ENCODE measurements at places on chromosomes 6 and 20.
A peak's percentile ranks its signal among the peaks of the same experiment; 100 is the strongest.

GRCh38 chr6:121886223-121886830, 450.9 kb downstream of the GJA1 start:
- no peak for DNase-seq

DNA sequence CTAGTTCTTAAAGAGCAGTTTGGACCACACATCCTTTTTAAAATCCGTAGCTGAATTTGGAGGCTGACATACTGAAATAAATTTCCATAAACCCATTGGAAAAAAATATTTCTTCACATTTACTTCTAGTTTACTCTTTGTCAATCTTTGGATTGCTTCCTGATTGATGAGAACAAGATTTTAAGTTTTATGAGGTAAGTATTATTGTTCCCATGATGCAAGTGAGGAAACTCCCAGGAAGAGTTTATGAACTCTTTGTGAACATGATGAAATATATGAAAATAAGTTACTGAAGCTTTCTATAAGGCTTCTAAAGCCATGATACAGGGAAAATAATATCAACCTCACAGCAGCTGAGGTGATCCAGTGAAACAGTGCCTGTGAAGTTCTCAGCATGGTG, 320.0 kb downstream of the GJA1 start:
- no peak for DNase-seq

- no peak for DNase-seq
Measured at GRCh38 chr6:166486536-166486880, 100.0 kb downstream of the RAMACL start.

DNA sequence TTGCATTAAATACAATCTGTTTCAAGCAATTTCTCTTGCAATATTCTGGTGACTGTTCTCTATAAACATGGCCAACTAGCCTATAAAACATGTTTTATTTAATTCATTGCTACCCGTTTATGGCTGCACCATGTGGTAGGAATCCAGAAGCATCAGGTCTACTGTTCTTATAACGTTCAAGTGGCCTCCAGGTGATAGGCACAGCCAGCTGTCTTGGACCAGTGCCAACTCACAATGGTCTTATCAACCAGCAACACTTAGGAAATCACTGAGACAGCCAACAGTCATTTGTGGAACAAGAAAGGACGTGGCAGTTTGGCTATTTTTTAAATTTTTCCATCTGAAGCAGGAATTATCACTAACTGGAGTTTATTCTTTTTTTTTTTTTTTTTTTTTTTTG, 193.6 kb downstream of the NKAIN2 start:
- no peak for DNase-seq

DNA sequence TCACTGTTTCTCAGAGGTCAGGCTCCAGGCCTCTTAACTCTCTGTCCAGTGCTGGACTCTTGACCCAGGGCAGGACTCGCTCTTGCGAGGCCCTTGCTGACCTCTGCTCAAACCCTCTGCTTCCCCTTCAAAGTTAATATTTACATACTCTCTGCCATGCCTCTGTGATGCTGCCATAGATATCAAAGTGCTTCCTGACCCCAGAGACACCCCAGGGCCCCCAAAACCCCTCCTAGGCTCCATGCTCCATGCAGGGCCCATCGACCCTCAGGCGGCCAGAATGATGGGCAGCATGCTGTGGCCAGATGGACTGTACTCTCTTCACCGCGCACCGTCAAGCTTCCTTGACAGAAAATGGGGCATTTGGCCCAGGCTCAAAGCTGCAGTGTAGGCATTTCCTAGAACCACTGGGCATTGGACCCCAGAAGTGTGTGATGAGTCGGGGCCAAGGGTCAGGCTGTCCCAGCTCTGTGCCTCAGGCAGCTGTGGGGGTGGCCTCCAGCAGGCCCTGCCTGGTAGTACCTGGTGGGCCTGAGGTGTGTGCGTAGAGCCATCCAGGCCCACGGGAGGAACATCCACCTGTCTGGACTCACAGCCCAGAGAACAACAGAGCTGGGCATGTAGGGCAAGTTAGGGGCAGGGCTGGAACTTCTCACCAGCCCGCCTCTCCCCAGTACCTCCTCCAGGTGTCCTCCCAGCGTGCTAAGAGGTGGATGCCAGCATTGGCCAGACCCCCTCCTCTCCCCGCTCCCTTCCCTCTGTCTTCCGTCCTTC, 142.8 kb downstream of the VEGFA start:
- peak; percentile 51 for DNase-seq

- no peak for DNase-seq
Measured at GRCh38 chr6:36777801-36778200, 61.4 kb downstream of the CPNE5 start.

GRCh38 chr6:138240476-138241245, 22.4 kb upstream of the PBOV1 start:
- DNase-seq = no peak

DNA sequence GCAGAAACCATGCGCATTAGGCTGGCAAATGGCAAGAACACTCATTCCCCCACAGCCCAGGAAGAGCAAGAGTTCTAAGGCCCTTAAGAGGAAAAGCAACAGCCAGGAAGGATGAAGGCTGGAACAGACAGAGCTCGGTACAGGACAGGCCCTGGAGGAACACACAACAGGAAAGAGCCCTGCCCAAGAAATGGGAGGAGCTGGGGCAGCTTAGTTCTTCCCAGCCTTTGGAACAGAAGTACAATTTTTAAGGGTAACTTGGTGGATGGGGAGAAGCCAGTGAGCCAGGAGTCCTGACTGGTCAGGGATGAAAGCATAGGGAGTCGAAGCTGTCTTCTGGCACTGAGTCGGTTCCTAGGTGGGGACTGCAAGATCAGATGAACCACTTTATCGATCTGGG, 32.4 kb downstream of the OR2B2 start:
- DNase-seq = no peak

GRCh38 chr20:1422753-1423152, 29.9 kb upstream of the FKBP1A start:
- DNase-seq = no peak
